ENCODE measurements at places on chromosomes 11 and 22.

DNA sequence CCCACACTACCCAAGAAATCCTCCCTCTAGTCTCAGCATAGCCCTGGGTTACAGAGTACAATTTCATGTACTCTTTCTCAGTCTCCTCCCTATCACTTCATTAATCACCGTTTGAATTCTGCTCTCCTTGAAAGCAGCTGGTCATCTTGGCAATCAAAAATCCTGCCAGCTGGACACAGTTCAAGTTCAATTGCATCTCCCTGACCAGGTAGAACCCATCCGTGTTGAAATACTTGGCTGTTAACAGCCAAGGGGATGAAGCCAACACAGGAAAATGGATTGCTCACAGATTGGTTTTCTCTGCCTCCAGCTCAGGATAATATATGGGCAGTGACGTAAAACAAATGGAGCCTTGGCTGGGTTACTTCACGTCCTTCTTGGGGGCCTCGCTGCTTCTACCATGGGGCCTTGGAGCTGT is 55.1 kb upstream of the GRK3 start:
- DNase-seq, result no peak

- no peak for DNase-seq
These were observed 1.9 kb downstream of the MS4A1 start for GRCh38 chr11:60457576-60457975.

GRCh38 chr22:27128461-27129085 is 471.2 kb downstream of the MIAT start:
- DNase-seq, result no peak

DNA sequence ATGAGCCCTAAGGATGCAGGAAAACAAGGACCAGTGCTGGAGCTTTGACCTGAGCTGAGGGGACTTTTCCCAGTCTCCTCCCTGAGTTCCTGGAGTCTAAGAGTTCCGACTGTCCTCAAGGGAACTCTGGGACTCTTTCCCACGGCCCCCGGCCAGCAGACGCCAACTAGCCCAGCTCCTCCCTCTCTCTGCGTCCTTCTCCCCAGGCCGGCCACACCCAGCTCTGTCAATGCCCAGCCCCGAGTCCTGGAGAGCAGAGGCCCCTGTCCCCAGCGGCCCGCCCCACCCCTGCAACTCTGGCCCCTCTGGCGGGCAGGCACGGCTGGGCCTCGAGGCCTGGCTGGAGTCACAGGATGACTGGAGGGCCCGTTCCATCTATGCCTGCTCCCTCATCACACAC is 29.8 kb downstream of the NECTIN1 start:
- DNase-seq, result no peak

DNA sequence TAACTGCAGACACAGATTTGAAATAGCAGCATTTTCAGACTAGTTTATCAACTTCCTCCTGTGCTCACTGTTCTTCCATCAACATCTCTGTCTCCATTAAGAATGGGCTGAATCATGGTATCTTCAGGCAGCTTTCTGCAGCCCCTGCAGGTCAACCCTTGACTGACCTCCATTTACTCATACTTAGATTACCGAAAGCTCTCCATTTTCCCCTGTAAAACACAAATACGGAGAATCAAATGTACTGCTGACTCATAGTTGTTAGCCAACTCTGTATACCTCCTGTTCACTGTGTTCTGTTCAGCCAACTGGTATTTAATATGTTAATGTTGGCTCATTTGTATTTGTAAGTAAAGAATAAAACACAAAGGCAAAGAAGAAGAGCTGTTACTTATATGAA is 364.0 kb downstream of the CASP12 start:
- DNase-seq, result no peak

DNA sequence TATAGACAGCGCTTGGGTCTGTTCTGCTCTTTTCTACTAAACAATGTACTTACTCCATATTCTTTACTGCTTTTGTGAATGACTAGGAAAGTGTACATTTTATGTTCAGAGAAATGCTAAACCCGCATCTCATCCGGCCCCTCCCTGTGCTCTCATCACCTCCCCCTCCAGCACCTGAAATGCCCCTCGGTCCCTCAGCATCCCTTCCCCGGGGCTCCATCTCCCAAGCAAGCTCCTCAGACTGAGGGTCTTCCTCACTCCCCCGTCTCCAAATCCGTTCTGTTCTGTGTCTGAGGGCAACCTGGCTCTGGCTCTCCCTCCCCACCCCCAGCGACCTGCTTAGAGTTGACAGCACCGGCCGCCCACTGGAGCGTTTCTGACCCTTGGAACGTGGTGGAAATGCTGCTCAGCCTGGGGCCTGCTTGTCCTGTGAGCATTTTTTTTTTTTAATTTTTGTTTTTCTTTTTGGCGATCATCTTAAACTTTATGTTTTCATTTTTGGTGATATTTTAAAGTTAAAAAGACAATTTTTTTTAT is 1.4 kb downstream of the SELENOO start:
- no peak for DNase-seq

DNA sequence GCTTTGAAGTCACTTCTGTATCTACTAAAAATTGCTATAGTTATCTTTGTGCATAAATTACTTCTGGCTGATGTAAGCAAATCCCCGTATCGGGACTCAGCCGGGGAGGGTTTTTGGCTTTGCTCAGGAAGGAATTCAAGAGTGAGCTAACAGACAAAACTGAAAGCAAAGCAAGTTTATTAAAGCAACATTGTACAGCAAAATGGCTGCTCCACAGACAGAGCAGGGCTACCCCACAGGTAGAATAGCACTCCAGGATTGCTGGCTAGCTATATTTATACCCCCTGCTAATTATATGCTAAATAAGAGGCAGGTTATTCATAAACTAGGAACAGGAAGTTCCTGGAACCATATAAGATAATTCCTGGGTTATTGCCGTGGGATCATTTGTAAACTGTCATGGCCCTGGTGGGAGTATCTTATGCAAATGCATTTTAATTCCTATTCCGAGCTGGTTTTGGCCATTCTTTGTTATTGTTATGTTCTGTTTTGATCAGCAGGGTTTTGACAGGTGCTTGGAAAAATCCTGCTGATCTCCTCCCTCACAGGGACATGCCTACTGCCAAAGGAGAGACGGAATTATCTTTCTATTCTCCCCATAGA is 15.2 kb downstream of the MIF start:
- DNase-seq, result no peak

DNA sequence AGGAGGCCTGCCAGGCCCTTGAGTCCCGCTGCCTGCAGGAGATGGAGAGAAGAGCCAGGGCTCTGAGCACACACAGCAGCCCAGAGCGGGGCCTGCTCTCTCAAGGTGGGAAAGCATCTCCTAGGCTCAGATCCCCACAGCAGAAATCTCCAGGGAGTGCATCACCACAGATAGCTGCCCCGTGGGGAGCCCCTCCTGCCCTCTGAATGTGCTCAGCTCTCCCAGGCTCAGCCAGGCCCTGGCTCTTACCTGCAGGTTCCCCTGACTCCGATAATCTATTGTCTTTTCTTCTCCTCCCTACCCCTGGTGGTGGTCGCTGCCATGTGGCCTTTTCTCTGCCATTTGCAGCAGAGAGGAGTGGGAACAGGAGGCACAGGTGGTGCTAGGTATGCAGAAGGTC is 49.9 kb downstream of the BTG4 start:
- DNase-seq, result no peak

DNA sequence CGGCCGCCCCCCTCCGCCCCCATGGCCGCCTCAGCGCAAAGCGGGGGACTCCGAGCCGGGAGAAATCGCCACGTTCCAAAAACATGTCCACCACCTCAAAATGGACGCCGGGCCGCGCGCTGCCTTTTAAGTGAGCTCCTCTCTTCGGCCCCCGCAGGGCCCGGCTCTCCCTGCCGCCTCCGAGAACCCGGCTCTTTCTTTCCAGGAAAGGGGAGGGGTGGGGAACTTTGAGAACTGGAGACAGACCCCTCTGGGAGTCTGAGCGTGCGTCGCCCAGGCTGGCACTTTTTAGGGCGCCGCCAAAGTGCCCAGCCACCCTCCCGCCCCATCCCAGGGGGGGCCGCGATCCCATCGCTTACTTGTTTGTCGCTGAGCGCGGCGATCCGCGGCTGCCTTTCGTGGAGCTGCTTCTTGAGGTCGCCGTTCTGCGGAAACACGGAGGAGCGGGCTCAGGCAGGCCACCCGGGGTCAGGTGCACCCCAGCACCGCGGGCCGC is 1.6 kb downstream of the PHF21B start:
- DNase-seq, result peak; percentile 69

DNA sequence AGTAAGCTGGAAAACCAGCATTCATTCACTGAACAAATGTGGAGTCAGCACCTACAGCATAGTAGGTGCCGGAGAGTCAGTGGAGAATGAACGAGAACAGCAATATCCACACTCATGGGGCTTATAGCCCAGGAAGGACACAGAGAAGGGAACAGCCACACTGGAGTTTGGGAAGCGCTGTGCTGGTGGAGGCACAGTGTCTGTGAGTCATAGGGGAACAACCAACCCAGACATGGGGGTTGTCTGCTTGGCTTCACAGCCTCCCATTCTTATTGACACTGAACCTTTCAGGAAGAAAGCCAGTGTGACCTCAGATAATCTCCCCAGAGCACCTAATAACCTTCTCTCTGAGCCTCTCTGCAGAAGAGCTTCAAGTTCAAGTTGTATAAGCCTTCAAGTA is 56.6 kb upstream of the UBASH3B start:
- DNase-seq, result no peak

- DNase-seq, result no peak
These were observed 533.6 kb downstream of the CNTN5 start for GRCh38 chr11:99554232-99554903.

DNA sequence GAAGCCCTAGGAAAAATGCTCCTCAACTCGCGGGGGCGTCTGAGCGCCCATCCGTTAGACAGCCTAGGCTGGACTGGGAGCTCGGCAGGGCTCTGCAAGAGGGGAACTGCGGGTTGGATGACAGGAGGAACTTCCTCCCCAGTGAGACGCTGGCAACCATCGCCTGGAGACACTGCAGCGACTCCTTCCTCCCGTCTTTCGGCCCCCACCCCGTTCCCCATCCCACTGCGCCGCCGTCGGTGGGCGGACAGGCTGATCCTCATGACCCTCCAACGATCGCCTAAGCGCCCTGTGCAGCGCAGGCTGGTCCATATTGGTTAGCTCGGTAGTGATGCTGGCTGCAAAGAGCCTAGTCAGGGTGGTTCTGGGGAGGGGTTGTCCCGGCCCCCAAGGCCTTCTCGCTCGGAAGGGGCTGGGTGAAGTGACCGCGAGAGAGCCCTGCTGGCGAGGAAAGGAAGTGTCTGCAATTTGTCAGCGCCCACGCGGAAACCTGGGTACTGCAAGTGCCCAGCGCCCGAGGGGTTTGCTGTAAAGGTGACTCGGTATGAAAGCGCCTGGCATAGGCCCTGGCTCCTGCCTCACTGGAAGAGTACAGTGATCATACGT is 638 bp downstream of the NRGN start:
- no peak for DNase-seq

DNA sequence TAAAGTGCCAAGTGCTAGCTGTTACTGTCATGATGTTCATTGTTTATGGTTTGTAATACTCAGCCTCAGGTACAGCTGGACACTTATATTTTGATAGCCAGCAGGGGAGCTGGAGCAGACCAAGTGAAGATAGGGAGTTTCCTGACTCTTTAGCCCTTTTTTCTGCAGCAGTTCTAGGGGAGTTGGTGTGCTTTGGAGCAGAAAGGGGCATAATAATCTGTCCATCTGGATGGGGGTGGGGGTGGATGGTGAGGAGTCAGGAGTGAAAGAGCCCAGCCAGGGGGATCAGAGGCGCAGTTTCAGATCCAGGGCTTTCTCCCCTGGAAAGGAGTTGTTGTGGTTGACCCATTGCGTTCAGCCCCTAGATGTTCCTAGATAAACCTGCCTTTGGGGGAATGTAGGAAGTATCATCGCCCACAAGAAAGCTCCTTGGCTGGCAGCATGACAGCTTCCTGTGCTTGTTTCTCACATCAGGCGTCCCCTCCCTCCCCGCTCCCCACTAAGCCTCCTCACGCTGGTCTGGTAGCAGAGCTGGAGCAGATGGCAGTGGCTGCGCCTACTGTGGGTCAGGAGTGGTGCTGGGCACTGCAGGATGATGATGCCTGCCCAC is 41.9 kb downstream of the MED15 start:
- no peak for DNase-seq

GRCh38 chr11:131465746-131466145 is 95.3 kb downstream of the NTM start:
- peak; percentile 44 for DNase-seq

DNA sequence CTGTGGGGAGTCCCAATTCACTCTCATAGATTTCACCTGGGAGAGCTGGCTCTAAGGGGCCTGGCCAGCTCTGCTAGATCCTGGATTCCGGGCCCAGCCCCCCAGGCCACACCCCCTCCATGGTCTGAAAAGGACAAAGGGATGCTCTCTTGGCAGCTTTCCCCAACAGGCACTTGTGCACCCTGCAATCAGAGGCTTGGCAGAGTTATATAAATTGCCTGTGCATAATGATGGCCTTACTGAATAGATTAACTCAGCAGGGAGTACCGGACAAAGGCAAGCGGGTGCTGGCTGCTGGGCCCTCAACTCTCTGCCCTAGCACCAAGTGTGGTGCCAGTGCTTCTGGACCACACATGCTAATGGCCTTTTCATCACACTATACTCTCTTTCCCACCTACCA is 461.6 kb downstream of the BUD13 start:
- no peak for DNase-seq

DNA sequence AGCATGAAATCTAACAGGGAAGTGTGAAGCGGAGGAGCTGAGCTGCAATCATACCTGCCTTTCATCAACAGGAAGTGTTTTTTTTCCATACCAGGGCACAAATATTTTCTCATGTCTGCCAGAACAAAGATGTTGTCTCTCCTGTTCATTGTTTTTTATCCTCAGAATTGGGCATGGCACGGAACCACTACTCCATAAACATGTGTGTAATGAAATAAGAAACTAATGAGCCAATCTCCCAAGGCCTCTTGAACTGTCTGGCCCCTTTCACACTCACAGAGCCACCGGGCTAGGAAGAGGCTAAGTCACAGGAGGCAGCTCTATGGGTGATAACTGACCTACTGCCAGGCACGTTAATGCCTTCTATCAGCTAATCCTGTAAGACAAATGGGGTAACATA is 124.4 kb downstream of the ETS1 start:
- no peak for DNase-seq

DNA sequence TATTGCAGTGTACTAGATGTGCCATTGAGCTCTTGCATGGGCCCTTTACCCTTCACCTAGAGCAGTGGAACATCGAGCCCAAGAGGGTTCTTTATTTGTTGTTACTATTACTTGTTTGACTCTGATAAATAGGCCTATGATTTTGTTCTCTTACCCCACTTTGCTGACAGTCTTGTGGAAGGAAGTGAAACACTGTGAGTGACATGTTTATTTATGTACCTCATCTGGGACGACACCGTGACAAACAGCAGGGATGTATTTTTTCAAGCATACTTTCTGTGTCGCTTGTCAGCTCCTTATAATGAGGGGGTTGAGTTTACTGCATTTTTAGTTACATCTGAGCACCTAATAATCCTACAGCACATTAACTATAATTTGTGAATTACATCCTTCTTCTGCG is 1010.3 kb upstream of the TENM4 start:
- DNase-seq, result no peak

GRCh38 chr11:26583550-26583949 is 11.5 kb upstream of the MUC15 start:
- DNase-seq, result no peak

All from neuronal stem cell (in vitro differentiated cells).